ENCODE measurements at places on chromosomes 5 and 9. TPM values are rescaled to one million over a fixed set of nuclear protein-coding genes. Genes with fewer than 3 reads are reported as not detected.

- no peaks in the 10 kb centered on the region for H3K4me1 ChIP-seq
- H3K27me3 ChIP-seq = no peaks in the 10 kb centered on the region
- no peaks in the 10 kb centered on the region for H3K36me3 ChIP-seq
- DNase-seq = no peak
Measured at GRCh38 chr9:116233160-116233530, 79.6 kb downstream of the PAPPA start.

GRCh38 chr9:136847088-136847825 is 2.0 kb upstream of the PHPT1 start:
- peaks cover 21% of the 10 kb centered on the region for H3K4me1 ChIP-seq
- peaks cover 20% of the 10 kb centered on the region for H3K27me3 ChIP-seq
- DNase-seq = no peak
- H3K36me3 ChIP-seq = peaks cover 3% of the 10 kb centered on the region
- H3K4me3 ChIP-seq = peak overlapping the region; percentile 88
- peak overlapping the region; percentile 69 for H3K27ac ChIP-seq

GRCh38 chr5:132557478-132558172 is 848 bp downstream of the RAD50 start:
- peak overlapping the region; percentile 92 for H3K4me3 ChIP-seq
- peaks cover 8% of the 10 kb centered on the region for H3K36me3 ChIP-seq
- no peaks in the 10 kb centered on the region for H3K27me3 ChIP-seq
- H3K4me1 ChIP-seq = peaks cover 27% of the 10 kb centered on the region
- peak; percentile 63 for DNase-seq

DNA sequence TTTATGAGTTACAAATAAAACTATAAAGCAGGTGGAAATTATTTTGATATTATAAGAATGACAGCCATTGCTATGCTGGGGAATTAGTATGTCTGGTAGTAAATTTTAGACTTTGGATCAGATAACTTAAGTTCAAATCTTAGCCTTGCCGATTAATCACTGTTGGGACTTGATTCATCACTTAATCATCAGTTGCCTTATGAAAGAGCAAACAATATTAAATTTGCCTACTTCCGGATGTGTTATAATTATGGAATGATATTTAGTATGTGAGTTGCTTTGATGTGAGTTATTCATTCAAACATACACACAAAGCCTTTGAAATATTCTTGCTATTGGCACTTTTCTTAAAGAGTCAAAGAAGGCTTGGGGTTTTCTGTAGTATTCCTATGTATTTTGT is 717.7 kb downstream of the BRINP1 start:
- no peaks in the 10 kb centered on the region for H3K36me3 ChIP-seq
- no peak overlapping the region for H3K4me3 ChIP-seq
- no peak for DNase-seq
- H3K27ac ChIP-seq = no peak overlapping the region

DNA sequence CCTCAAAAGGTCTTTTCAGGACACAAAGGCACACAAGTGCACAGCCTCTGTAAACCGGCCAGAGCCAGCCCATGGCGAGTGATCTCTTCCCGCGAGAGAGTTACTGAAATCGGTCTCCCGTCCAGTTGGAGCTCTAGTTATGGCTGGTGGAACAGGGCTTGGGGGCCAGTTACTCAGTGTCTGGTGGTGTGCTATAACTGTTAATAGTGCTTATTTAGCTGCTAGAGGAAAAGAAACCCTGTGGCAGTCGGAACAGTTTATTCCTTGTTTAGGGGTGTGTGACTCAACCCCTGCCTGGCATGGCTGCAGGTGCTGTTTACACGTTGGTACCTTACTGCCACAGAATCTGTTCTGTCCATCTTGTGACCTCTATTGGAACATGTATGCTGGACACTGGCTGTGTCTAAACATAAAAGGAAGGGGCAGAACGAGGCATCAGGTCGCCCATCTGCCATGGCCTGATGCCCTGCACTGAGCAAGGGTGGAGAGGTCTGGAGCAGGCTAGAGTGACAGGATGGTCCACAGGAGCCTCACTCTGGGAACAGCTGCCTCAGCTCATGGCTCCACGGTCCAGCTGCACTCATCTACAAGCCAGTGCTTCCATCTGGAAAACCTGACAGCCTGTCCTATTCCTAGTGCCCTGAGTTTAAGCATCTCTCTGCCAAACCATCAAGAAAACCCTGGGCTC is 49.6 kb upstream of the SIMC1 start:
- H3K4me1 ChIP-seq = no peaks in the 10 kb centered on the region
- no peaks in the 10 kb centered on the region for H3K36me3 ChIP-seq
- peaks cover 11% of the 10 kb centered on the region for H3K27me3 ChIP-seq
- H3K27ac ChIP-seq = no peak overlapping the region
- DNase-seq = no peak

DNA sequence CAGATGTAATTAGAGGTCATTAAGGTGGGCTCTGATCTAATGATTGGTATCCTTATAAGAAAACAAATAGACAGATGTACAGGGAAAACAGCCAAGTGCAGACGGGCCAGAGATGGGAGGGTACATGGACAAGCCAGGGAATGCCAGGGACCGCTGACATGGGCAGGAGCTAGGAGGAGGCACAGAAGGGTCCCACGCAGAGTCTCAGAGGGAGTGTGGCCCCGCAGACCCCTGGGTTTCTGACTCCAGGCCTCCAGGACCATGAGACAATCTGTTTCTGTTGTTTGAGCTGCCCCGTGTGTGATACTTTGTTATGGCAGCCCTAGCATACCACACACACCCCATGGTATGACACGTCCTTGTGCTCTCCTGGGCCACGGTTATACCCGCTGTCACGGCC is 29.1 kb downstream of the GADD45G start:
- no peak overlapping the region for H3K27ac ChIP-seq
- H3K4me1 ChIP-seq = peaks cover 6% of the 10 kb centered on the region
- H3K36me3 ChIP-seq = no peaks in the 10 kb centered on the region
- H3K27me3 ChIP-seq = peaks cover 26% of the 10 kb centered on the region
- H3K4me3 ChIP-seq = no peak overlapping the region

DNA sequence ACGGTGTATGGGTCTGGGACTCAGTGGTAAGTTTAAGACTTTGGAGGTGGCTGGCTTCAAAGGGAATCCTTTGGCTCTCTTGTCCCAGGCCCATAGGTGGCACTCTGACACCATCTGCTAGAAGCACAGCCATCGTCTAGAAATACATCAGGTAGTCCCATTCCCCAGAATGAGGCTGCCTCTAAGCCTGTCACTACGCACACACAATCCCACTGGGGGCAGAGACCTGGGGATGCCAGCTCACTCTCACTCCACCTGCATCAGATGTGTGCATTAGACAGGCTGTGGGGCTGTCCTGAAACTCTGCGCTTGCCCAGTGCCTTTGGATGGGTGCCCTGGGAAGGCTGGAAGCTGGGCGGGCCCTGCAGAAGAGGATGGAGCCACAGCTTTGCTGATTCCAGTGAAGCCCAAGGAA is 127.5 kb upstream of the PANK3 start:
- H3K27ac ChIP-seq = no peak overlapping the region
- no peak overlapping the region for H3K4me3 ChIP-seq
- H3K4me1 ChIP-seq = no peaks in the 10 kb centered on the region
- H3K36me3 ChIP-seq = no peaks in the 10 kb centered on the region
- no peaks in the 10 kb centered on the region for H3K27me3 ChIP-seq
- DNase-seq = no peak

The TAF11L10 gene
- not detected for total RNA-seq
